DMS79 treated with DMSO at 0.1 percent for 48 hours (cell line): ENCODE measurements at places on chromosomes 11 and 22.

- DNase-seq = no peak
These were observed 22.4 kb upstream of the FZD4 start for GRCh38 chr11:86977441-86978050.

GRCh38 chr11:91244912-91245311, 979.7 kb upstream of the FAT3 start:
- DNase-seq = no peak

DNA sequence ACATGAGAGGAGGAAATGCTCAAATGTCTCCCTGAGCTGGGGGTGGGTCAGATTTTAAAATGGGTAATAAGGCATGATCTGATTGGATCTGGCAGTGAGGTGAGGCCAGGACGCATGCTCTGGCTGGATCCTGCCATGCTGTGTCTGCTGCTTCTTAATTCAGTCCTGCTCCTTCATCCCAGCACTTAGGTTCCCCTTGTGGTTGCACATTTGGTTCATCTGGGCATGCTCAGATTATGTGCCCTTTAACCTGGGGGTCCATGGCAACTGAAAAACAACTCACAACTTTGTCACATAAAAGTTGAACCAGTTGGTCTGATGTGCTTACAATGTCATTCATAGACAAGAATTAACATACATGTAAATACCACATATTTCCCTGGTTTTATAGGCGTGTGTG, 67.9 kb downstream of the PIWIL4 start:
- DNase-seq = no peak

GRCh38 chr11:123454060-123454651, 24.1 kb downstream of the GRAMD1B start:
- DNase-seq = no peak

DNA sequence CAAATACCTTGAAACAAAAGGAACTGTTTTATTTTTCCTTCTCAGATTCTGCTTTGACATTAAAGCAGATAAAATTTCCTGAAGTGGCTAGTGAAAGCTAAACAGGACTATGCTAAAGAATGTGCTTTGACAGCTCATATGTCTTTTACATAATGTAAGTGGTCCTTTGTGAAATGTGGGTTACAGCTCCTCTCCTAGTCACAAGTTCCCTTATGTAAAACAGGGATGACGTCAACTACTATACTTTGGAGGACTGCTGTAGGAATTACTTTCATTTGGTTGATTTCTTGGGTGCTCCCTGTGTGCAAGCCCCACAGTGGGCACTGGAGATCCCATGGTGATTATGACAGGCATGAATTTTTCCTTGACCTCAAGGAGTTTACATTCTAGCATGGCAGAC, 216.6 kb upstream of the NARS2 start:
- no peak for DNase-seq

GRCh38 chr22:30887453-30887852, 81.1 kb downstream of the MORC2 start:
- DNase-seq = no peak

DNA sequence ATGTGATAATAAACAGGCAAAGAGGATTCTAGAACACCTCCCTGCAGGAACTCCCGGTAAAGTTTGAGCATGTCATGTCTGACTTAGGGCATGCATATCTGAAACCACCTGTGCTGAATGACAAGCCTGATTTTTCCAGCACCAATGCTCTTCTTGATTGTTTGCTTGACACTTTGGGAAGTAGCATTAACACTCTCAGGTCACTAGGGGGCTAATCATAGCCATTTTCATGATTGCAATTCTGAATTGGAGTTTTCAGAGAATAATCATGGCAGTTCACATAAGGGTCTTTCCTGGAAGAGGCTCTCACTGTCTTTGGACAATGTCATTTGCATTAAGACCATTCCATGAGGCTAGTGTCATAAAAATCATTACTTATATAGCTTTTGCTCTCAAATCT, 234.4 kb upstream of the MTNR1B start:
- DNase-seq = no peak

GRCh38 chr11:110100476-110101240, 7.5 kb downstream of the ZC3H12C start:
- no peak for DNase-seq
